CD4-positive, alpha-beta memory T cell (primary cell): ENCODE measurements at places on chromosomes 1 and 21.

DNA sequence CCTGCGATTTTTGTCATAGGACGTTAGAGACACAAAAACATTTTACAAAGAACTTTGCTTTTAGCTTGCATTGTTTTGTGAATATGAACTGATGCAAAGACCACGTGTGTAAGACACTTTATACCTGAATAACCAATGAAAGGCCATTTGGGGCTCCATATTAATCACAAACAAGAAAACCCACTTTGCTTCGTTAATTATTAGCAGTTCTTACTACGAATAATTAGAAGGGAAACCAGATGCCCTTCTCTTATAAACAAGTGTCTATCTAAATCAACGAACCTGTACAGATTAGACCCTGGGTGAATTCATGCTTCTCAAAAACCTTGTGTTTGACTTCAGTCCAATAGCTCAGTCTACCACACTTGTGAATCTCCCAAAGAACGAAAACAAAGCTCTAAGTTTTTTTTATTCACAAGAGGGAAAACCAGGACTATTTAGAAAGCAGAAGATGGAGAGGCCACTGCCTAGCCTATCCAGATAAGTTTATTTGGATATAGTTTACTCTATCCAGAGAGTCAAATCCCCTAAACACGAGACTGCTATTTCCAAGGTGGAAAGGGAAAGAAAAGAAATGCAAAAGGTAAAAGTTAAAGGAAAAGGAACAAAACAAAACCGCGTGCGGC is 897 bp downstream of the CYYR1 start:
- no peak for DNase-seq

GRCh38 chr1:60103186-60103585 is 29.6 kb upstream of the C1orf87 start:
- no peak for DNase-seq

DNA sequence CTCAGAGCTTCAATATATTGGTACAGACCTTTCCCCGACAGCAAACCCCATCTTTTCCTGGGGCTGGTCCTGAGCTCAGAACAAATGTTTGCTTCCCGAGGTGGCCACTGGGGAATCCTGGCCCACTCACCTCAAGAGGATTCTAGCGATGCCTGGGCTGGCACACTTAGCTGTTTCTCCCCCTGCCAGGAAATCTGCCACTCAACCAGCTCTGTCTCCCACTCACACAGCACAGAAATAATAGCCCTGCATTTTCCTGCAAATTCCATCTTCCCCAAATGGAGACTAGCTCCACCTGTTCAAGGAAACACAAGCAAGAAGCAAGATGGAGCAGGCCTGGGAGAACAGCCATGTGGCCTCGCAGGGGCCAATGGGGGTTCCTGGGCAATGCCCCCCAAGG is 21.1 kb downstream of the KCNN3 start:
- no peak for DNase-seq

DNA sequence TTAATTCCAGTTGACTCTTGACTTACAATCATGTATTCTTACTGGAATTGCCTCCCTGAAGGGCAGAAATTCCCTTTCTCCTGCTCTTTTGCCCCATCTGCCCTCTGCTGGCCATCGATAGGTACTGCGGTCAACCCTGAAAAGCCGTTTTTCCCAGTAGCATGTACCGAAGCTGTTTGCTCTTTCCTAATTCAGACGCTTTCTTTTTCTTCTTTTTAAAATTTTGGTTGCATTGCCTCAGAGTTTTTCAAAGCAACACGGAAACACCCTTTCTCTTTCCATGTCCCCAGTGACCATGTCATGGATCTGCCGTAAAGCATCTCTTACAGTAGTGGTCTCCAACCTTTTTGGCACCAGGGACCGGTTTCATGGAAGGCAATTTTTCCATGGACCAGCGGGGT is 164.2 kb upstream of the C1orf21 start:
- no peak for DNase-seq

DNA sequence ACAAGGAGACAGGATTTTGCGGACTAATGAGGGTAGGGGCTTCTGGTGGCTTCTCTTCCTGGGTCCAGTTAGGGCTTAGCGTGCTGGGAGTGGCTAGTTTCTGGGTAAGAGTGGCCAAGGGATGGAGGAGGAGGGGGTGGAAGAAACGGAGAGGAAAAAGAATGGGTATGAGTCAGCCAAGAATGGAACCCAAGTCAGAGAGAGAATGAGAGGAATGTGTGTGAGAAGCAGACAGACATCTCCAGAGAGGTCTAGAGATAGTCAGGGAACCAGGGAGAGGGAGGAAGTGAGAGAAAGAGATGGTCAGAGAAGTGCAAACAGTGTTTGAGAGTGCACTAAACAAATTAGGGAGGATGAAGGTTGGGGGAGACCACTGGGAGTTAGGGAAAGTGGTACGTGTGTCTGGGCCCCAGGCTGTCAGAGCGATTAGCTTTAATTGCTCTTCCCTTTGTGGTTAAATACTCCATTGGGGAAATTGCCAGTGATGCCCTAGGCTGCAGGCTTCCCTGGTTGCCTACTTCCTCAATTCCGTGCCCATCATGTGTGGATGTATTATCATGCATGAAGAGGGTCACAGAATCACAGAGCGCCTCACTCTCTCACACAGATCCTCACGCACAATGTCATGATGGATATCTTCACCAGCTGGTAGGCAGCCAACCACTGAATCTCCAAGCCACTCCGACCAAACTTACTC is 1.4 kb downstream of the PEA15 start:
- DNase-seq: no peak

GRCh38 chr1:14338509-14338908 is 260.0 kb upstream of the KAZN start:
- no peak for DNase-seq

DNA sequence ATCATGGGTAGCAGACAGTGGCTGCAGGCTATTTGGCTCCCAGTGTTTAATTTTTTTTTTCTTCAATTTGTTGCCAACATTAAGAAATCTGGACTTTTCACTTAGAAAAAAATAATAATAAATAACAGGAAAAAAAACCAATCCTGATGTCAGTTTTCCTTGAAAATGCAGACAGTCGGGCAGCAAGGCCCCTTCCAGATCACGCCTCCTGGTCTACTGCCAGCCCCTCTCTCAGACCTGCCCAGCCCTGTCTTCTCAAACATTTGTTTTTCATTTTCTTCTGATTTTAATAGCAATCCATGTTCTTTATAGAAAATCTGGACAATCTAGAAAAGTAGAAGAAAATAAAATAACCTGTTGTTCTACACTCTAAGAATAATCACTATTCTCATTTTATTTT is 15.5 kb downstream of the IFNGR2 start:
- no peak for DNase-seq

DNA sequence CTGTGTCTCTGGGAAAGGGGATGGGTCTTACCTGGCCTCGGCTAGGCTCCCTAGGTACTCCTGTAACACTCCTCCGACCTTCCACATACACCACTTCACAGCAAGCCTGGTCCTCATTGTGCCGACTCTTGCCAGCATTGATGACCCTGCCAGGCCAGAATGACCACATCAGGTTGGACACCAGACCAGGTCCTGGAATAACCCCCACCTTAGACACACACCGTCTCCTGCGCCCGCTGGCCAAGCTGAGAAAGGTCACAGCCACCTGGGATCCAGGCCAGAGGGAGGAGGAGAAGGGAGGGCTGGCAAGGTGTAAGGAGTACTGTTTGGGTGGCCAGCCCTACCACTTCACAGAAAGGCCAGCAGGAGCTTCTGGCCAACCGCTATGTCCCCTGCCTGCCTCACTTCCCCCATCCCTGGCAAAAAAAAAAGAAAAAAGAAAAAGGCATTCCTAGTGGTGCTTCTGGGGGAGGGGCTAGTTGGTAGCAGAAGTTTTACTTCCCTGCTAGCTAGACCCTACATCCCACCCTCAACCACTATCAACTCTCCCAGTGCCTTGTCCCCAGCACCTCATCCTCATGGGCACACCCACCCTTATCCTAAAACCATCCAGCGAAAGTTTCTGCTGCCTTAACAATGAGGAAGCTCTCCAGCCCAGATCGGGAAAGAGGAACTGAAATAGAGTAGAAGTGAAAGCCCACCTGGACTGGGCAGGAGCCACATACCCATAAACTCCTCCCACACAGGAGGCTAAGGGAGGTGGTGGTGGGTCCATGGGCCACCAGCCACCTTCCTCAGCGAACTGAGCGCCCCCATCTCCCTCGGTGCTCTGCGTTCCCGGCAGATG is 1.4 kb downstream of the PPM1J start:
- no peak for DNase-seq

- no peak for DNase-seq
Measured at GRCh38 chr1:26191739-26192138, 1.3 kb downstream of the CATSPER4 start.

GRCh38 chr21:37412603-37413360 is 46.2 kb downstream of the DYRK1A start:
- DNase-seq: no peak

- no peak for DNase-seq
Measured at GRCh38 chr1:245332513-245332912, 177.7 kb downstream of the KIF26B start.

GRCh38 chr1:43233631-43234030 is 36.2 kb upstream of the TMEM125 start:
- DNase-seq: no peak

DNA sequence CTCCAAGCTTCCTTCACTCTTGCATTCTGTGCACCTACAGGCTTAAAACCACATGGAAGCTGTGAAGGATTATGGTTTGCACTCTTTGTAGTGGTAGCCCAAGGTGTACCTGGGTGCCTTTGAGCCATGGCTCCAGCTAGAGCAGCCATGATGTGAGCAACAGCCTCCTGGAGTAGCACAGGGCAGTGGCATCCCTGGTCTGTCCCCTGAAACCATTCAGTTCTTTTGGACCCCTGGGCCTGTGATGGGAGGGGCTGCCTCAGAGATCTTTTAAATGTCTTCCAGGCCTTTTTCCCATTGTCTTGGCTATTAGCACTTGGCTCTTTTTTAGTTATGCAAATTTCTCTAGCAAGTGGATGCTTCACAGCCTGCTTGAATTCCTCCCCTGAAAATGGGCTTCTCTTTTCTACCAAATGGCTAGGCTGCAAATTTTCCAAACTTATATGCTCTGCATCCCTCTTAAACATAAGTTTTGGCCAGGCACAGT is 47.4 kb downstream of the CLCA4 start:
- no peak for DNase-seq

GRCh38 chr1:206506405-206507283 is 687 bp upstream of the RASSF5 start:
- peak; percentile 19 for DNase-seq

- peak; percentile 79 for DNase-seq
Measured at GRCh38 chr1:239719642-239720258, 333.4 kb downstream of the CHRM3 start.
